Nephron progenitor cell (in vitro differentiated cells): ENCODE measurements at places on chromosomes 5 and 9.

DNA sequence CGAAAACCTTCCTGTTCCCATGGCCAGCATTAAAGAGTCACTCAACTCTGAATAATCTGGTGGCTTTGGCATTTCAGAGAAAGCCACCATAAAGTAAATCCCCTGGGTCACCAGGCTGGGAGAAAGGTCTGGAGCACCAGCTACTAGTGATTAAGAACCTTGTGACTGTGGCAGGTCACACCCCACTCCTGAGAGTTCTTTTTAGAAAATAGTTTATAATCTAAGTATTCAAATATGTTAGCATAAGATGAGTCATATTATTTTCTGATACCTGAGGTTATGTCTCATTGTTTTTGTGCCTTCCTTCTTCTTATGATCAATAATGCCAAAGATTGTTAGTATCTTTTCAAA, 351.7 kb downstream of the ARRDC3 start:
- DNase-seq: no peak

DNA sequence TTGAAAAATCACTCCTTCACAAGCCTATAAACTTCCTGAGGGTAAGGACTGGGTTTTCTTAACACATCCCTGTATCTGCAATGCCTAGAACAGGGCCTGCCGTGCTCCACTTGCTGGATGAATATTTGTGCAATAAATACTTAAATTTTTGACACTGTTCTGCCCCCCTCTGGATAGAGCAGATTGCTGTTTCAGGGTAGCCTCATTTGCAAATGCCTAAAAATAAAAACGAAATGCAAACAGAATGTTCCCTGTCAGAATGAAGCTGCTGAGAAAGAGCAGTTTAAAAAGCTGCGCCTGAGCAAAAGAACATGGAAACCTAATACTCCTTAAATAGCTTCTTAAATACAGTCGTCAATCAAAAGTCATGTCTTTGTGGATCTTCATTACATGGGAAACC, 385.3 kb downstream of the PRELID2 start:
- no peak for DNase-seq

DNA sequence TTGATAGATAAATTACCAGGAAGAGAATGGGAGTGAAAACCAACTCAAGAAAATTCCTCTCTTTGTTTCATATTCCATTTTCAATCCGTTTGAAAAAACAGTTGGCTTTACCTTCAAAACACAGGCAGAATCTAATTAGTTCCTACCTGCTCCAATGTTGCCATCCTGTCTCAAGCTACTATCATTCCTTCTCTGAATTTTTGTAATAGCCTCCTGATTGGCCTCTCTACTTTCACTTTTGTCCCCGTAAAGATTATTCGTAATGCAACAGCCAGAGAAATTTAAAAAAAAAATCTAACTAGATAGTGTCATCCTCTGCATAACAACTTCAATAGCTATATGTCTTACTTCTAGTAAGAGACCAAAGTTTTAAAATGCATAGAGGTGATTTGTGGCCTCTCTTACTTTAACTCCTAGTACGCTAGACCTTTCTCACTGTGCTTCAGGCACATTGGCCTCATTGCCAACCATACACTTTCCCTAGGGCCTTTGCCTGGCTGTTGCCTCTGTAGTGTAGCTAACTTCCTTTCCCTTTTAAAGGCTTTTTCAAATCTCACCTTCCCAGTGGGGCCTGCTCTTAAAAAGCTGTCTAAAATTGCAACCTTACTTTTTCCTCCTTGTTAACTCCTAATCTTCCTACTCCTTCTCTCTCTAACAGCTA, 311.3 kb upstream of the GRIN3A start:
- DNase-seq: no peak

DNA sequence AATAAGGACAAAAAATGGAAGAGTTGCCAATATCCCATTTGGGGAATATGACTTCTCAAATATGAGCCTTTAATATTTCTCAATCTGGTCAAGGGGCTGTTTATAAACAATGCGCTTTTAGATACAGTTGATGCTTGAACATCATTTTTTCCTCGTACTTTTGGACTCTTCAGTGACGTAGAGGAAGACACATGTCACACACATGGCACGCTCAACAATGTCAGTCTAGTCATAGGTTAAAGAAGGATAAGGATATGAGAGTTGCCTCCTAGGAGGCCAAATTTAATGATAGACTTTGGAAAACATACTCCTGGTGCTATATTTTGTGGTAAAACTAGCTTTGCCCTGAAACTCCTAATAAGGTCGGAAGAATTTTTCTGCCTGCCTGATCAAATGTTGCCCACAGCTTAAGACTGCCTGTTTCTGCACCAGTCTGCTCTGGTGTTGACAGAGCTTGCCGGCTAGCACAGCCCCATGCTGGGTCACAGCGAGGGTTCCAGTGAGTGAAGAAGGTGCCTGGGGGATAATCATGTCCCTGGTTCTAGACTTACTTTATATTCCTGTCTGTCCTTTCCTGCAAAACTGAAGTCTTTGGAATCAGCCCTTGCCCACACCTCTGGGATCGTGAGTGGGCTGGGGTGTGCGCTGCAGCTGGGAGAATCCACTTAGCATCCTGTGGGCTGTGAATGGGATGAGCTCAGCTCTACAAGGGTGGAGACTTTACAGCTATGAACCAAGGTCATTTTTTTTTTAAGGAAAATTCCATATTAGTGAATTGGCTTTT, 230.8 kb upstream of the IRX4 start:
- no peak for DNase-seq

DNA sequence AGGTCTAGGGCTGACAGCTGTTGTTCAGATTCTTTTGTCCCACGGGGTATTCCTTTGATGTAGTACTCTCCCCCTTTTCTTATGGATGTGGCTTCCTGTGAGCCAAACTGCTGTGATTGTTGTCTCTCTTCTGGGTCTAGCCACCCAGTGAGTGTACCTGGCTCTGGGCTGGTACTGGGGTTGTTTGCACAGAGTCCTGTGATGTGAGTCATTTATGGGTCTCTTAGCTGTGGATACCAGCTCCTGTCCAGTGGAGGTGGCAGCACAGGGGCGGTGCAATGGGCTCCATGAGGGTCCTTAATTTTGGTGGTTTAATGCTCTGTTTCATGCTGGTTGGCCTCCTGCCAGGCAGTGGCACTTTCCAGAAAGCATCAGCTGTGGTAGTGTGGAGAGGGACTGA, 161.3 kb downstream of the CAVIN4 start:
- no peak for DNase-seq
